CD4-positive, alpha-beta memory T cell (primary cell): ENCODE measurements at places on chromosomes 7 and 10.

DNA sequence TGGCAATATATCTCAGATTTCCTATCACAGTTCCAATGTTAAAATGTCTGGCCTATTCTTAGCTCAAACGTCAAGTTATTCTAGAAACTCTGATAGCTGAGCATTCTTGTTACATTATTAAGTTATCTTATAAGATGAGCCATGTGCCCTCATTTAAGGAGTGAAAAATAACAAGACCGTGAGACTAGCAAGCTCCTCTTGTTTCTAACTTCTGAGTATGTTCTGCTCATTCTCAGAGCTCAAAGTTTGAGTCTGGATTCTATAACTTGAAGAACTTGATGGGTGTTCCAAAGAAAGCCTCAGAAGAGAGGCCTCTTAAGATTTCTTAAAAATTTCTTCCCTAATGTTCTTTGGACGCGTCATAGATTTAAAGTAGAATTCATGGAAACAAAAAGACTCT, 215.2 kb downstream of the HTR7 start:
- DNase-seq: no peak

GRCh38 chr10:85293483-85293882, 965.1 kb downstream of the CCSER2 start:
- DNase-seq: no peak

GRCh38 chr10:128061306-128062300, 64.6 kb downstream of the MKI67 start:
- DNase-seq: no peak

GRCh38 chr7:158912406-158912805, 56.0 kb downstream of the DYNC2I1 start:
- no peak for DNase-seq

- no peak for DNase-seq
These were observed 243.3 kb upstream of the CDC14C start for GRCh38 chr7:48681006-48681405.

- DNase-seq: no peak
These were observed 9.2 kb downstream of the ITIH5 start for GRCh38 chr10:7657552-7657951.

- DNase-seq: no peak
These were observed 146.5 kb downstream of the HGF start for GRCh38 chr7:81623251-81623855.

DNA sequence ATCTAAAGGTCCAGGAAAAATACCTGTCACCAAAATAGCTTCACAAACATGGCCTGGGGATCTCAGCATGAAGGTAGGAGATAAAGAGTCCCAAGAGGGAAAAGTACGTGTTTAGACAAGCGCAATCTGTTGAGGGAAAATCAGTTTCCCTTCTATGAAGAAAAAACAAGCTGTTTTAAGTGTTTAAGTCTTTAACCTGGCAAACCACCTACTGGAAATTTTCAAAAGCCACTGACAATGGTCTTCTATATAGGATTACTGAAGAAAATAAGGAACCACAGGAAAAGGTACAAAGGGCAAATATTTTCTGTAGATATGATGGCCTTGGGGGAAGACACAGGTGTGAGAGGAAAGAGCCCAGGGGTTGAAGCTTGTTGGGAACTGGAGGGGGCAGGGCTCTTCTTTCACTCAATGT, 21.2 kb downstream of the ALDH18A1 start:
- DNase-seq: no peak

GRCh38 chr7:97506728-97507127, 225.2 kb upstream of the TAC1 start:
- no peak for DNase-seq

GRCh38 chr10:70578371-70578947, 24.1 kb downstream of the PRF1 start:
- peak; percentile 70 for DNase-seq

- no peak for DNase-seq
These were observed 30.2 kb downstream of the COBL start for GRCh38 chr7:51286401-51286800.

DNA sequence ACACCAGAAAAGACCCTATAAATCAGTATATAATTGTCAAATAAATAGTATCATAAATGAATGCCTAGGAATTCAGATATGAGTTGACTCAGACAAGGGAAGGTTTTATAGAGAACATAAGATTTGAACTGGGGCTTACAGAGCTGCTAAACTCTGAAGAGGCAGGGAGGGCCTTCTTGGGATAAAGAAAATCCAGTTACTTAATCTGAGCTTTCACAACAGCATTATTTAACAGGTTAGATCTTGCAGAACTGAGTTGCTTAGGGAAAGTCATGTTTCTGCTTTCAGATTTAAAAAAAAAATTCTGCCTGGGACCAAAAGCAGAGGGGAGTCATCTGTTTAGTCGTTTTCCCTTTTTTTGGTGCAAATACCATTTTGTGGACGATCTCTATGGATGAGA, 594.8 kb upstream of the FZD8 start:
- no peak for DNase-seq

GRCh38 chr7:824081-824480, 8.2 kb upstream of the SUN1 start:
- DNase-seq: no peak

DNA sequence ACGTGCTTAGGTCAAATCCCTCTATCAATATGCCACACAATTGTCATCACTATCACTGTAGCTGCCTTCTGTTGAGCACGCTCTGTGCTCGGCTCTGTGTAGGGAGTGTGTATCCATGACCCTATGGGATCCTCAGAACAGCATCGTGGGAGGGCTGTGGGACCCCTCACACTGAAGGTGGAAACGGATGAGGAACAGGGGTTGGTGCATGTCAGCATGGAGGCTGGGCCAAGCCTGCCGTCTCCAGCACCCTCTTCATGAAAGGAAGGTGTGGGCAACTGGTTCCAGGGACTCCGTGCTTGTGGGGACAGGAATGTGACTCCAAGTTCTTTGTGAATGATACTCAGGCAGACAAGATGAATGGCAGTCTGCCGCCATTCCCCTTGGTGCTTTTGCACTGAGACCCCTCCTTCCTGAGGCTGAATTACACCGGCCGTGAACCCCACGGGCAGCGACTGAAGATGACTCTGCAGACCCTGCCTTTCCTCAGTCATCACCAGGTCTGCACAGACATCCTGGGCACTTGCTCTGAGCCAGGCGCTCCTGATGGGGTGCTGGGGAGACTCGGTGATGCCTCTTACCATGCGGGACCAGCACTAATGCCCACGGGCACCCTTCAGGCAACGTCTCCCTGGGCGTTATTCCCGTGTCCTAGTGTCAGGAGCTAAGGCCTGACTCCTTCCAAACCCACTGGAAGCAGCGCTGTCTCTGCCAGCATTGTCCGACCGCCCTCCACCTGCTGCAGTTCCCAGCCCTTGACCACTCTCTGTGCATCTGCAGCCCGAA, 495.2 kb downstream of the TCERG1L start:
- no peak for DNase-seq
